PC-3 (cell line): ENCODE measurements at places on chromosomes 13 and 19. TPM values are rescaled to one million over a fixed set of nuclear protein-coding genes. Genes with fewer than 3 reads are reported as not detected.

GRCh38 chr19:17215127-17215971 lies at the start of gene USE1:
Gene USE1 (plus strand): TSS chr19:17215357. CDS start chr19:17215406, 49 bp downstream.
- H3K4me1 ChIP-seq = peaks cover 21% of the 10 kb centered on the region
- peak within 1 kb of the TSS; percentile 88 for H3K27ac ChIP-seq
- peaks cover 8% of the 10 kb centered on the region; the same call in 1 of the 2 replicates for H3K36me3 ChIP-seq
- H3K4me3 ChIP-seq = peak within 1 kb of the TSS; percentile 88
- DNase-seq = peak; percentile 90

- H3K4me1 ChIP-seq = peaks cover 28% of the 10 kb centered on the region
- no peaks in the 10 kb centered on the region for H3K36me3 ChIP-seq
- no peak overlapping the region for H3K27ac ChIP-seq
- DNase-seq = no peak
- H3K4me3 ChIP-seq = no peak overlapping the region
Measured at GRCh38 chr19:16200038-16201010, 2.6 kb downstream of the AP1M1 start.

The NCAN gene
- 0.15 TPM in 1 of 2 replicates, not detected in the other for total RNA-seq

The CYP2A7 gene
- not detected in 2 replicates for total RNA-seq

GRCh38 chr13:65166675-65167074 lies 2063.5 kb downstream of the PCDH9 start:
- no peak for DNase-seq
- H3K4me3 ChIP-seq = no peak overlapping the region
- H3K36me3 ChIP-seq = no peaks in the 10 kb centered on the region

GRCh38 chr13:45792827-45793303 lies 58.7 kb downstream of the SIAH3 start:
- H3K27ac ChIP-seq = no peak overlapping the region
- peaks cover 36% of the 10 kb centered on the region; the same call in 1 of the 2 replicates for H3K27me3 ChIP-seq
- no peak overlapping the region for H3K4me3 ChIP-seq
- DNase-seq = no peak

The FAM216B gene
- not detected in 2 replicates for total RNA-seq

GRCh38 chr19:13951043-13951442 lies 1.3 kb upstream of the DCAF15 start:
- H3K4me3 ChIP-seq = no peak overlapping the region
- DNase-seq = no peak
- peaks cover 13% of the 10 kb centered on the region for H3K4me1 ChIP-seq
- H3K36me3 ChIP-seq = peaks cover 12% of the 10 kb centered on the region; the same call in 1 of the 2 replicates
- H3K27me3 ChIP-seq = no peaks in the 10 kb centered on the region
- no peak overlapping the region for H3K27ac ChIP-seq

DNA sequence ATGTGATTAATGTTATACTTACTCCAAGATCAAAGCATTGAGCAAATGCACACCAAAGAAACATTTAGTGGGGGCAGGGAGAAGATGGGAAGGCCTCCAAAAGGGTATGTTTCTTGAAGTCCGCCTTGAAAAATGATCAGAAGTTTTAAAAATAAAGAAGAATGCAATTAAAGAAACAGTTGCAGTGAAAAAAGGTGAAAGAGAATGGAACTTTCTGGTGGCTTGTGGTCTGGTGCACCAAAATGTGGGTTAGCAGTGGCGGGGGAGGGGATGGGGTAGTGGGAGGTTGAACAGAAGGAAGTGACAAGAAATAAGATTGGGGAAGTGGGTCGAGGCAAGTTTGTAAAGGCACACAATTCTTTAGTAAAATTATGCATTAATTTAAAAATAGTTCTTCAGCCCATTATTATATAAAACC lies 2.5 kb downstream of the LCP1 start:
- H3K4me1 ChIP-seq = 0 out of 2 replicates have a peak, but pooled peaks cover 5% of the 10 kb centered on the region
- no peak for DNase-seq
- no peaks in the 10 kb centered on the region; the same call in 1 of the 2 replicates for H3K36me3 ChIP-seq
- no peak overlapping the region for H3K27ac ChIP-seq
- H3K27me3 ChIP-seq = no peaks in the 10 kb centered on the region
